ENCODE measurements at places on chromosomes 13 and 19. TPM values are rescaled to one million over a fixed set of nuclear protein-coding genes. Genes with fewer than 3 reads are reported as not detected.

DNA sequence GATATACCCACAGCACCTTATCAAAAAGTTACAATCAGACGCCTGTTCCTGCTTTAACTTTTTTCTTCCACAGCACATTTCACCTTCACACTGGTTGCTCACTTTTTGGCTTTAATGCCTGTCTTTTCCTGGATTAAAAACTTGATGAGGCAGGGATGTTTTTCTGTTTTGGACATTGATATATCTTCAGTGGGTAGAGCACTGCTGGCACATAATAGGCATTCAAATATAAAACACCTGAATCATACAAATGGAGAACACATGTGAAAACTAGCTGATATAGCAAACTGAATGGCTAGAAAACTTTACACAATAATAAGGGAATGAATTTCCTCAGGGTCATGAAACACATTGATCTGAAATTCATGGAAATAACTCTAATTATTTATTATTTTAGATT, 65.6 kb downstream of the STARD13 start:
- DNase-seq = no peak

- DNase-seq = no peak
Observed at GRCh38 chr13:32041429-32041828, 9.9 kb downstream of the FRY start.

DNA sequence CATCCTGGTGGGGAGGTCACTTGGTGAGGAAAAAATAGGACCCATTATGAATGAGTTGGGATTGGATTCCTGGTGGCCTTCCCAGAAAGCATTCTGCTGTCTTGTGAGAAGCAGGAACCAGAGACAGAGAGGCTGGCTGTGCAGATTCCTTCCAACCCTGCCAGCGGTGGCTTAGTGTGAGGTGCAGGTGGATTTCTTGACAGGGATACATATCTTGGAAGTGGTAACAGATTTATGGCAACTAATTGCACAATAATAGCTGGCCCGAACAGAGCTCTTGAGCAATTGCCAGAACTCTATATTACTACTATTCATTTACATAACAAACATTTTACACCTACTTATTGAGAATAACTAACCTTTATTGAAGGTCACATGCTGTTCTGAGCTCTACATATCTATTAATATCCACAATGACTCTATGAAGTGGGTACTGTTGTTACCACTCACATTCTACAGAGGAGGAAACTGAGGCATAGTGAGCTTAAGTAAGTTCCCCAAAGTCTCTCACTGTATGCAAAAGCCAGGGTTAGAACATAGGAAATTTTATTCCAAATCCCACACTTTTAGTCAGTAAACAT, 173.9 kb upstream of the SERP2 start:
- DNase-seq = no peak

GRCh38 chr13:100269837-100270236, 180.9 kb downstream of the PCCA start:
- DNase-seq = no peak

GRCh38 chr13:41552031-41552430, 94.7 kb downstream of the RGCC start:
- no peak for DNase-seq

DNA sequence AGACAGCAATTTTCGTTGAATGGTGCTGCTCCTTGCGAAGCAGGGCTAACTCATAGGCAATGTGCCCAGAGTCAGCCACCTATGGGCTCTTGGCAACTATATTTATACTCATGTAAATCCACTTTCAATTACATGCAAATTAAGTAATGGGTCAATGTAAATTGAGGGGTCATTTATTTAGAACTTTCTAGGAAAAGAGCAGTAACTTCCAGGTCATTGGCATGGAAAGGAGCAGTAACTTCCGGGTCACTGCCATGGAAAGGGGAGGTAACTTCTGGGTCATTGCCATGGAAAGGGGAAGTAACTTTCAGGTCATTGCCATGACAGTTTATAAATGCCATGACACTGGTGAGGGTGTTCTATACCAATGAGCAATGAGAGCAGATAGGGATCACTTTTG, 11.6 kb downstream of the KLK4 start:
- DNase-seq = no peak

- no peak for DNase-seq
Observed at GRCh38 chr13:50838031-50838430, 5.5 kb downstream of the DLEU7 start.

The FLT1 gene
- 14.7 TPM for total RNA-seq

- no peak for DNase-seq
Observed at GRCh38 chr19:1227304-1228054, 10.3 kb downstream of the CBARP start.

GRCh38 chr13:50831512-50831911, 12.0 kb downstream of the DLEU7 start:
- no peak for DNase-seq

DNA sequence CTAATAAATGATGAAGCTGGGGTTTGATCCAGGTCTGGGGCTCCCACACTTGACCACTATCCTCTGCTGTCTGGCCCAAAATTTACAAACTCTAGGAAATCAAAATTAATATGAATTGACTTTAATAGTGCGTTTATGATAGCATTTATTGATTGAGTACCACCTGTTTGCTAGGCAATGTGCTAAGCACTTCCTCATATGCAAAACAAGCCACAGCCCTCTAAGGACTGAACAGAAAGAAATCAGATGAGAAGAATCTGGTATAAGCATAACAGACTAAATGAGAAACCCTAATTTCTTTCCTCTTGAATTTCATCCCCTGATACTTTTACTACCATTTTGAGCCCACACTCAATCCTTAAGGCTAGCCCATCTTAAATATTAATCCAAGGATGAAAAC, 6.6 kb upstream of the MLNR start:
- no peak for DNase-seq

DNA sequence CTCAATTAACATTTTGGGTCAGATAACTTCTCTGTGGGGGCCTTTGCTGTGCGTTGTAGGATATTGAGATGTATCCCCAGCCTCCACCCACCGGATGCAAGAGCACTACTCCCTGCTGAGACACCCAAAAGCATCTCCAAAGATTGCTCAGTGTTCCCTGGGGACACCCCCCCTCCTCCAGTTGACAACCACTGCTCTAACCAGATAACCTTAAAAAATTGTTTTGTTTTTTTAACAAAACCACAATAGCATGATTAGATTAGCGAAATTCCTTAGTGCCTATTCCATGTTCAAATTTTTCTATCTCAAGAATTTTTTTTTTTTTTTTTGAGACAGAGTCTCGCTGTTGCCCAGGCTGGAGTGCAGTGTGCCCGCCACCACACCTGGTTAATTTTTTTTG, 2.6 kb upstream of the EPN1 start:
- no peak for DNase-seq

- no peak for DNase-seq
Observed at GRCh38 chr13:59270327-59270726, 893.4 kb downstream of the DIAPH3 start.

The CALR gene
- 1,621 TPM for total RNA-seq

DNA sequence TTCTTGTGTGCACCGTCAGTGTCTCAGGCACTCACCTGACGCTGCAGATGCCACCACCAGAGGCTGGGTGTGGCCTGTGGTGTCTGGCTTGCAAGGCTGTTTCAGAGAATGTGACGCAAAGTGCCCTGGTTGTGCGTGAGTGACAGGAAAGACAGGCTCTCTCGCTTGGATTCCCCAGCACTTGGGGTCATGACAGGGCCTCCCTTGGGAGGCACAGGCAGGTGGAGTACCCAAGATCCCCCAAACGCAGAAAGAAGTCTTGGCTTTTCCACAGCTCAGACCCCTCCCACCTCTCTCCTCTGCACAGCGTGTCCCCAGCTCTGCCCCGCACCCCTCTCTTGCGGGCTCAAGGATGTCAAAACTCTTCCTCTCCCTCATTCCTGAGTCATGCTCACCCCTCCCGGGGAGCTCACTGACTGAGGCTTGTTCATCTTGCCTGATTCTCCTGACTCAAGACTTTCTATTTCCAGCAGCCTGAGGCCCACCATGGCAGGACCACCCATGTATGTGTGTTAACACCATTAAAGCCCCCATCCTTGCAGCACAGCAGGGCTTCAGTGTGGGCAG, 21.0 kb downstream of the DHX34 start:
- no peak for DNase-seq

The SERPINE3 gene
- total RNA-seq = not detected

DNA sequence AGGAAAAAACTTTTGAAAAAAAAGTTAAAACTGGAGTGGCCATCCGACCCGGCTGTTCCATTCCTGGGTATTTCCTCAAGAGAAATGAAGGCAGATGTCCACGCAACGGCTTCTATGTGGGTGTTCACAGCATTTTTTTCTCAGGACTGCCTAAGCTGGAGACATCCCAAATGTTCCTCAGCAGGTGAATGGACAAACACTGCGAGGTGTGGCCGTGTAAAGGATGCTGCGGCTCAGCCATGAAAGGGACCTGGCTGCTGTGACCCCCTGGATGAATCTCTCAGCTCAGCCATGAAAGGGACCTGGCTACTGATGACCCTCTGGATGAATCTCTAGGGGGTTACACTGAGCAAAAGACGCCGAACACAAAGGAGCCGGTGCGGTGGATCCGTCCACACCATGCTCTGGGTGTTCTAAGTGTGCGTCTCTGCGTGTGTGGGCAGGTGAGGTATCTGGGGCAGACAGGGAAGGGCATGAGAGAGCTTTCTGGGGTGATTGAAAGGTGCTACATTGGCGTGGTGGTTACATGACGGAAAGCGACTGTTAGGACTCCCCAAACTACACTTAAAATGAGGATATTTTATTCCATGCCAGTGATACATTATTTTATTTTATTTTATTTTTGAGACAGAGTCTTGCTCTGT, 7.2 kb upstream of the ASPDH start:
- DNase-seq = no peak

The LHB gene
- total RNA-seq = not detected

DNA sequence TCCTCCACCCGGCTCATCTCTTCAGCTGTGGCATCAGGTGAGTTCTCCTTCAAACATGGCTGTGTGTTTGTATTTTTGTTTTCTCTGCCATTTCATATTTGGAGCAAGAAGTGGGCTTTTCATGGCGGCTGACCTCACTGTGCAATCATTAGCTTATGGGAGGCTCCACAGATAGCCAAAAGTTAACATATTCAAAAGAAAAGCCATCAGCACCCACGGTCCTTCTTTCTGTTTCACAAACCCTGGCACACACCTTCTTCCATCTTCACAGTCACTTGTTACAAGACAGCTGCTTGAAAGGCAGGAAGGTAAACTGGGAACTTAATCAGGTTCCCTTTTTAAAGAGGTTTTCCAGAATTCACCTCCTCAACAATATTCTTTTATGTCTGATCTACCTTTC, 69.3 kb upstream of the ATP12A start:
- DNase-seq = no peak

The LILRA6 gene
- total RNA-seq = not detected

The LRRC63 gene
- total RNA-seq = not detected

The VSIG10L gene
- 1.6 TPM for total RNA-seq

DNA sequence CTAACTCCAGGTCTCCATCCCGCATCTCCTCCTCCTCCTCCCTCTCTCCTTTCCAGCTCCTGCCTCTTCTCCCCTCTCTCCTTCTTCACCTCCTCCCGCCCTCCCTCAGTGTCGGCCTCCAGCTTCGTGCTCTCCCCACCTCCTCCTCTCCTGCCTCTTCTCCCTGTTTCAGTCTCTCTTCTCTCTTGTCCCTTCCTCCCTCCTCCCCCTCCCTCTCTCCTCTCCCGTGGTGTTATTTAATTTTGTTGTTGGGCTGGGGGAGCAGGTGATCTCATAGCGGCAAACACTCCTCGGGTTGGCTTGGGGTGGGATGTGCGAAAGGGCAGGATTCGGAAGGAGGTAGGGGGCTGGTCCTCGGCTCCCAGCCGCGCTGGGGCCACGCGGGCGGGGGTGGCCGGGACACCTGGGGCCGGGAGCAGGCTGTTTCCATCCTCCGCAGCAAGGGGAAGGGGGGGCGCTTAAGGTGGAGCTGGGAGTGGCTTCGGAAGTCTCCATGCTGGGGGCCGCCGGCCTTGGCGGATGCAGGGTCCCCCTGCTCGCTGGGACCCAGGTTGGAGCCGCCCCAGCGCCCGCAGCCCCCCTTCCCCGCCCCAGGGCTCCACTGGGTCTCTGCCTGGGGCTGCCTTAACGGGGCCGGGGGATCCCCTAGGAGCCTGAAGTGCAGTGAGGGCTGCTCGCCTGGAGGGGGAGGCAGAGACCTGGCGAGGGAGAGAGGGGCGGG, at the start of gene CA11:
CA11 (minus strand) TSS at position 187 of the 721 bp plus-strand sequence. CDS start 555 bp downstream, outside the sequence.
- DNase-seq = peak; percentile 89

GRCh38 chr13:36344173-36344572, 2.0 kb downstream of the SPART start:
- DNase-seq = no peak

The CCDC70 gene
- total RNA-seq = not detected

DNA sequence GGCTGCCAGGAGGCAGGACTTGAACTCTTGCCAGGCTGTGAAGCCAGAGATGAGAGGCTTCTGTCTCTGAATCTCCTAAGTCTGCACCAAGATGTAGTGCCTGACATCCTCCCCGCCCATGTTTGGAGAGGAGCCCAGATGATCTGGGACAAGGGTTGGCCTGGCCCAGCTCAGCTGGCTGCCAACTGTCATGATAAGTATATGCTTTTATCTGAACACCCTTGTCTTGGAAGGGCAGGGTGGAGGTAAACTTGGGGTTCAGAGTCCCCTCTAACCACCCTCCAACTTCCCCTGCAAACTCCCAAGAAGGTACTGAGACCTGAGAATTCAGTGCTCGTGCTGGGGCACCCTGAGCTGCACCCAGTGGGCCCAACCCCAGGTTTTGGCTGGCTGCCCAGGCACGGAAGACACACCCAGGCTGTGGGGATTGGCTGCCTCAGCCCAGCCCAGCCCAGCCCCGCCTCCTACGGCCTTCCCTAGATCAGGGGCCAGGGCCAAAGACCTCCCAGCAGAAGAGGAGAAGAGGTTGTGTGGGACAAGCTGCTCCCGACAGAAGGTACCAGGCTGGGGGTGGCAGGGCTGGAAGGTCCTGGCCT, at the start of gene CYP4F12:
CYP4F12 (plus strand) TSS at position 508 of the 596 bp plus-strand sequence. CDS start 443 bp downstream, outside the sequence.
- no peak for DNase-seq
